Fibroblast of upper back skin (primary cell): ENCODE measurements at places on chromosomes 7 and 10.

- no peak for DNase-seq
These were observed 140.0 kb upstream of the PHYHIPL start for GRCh38 chr10:59036311-59037017.

DNA sequence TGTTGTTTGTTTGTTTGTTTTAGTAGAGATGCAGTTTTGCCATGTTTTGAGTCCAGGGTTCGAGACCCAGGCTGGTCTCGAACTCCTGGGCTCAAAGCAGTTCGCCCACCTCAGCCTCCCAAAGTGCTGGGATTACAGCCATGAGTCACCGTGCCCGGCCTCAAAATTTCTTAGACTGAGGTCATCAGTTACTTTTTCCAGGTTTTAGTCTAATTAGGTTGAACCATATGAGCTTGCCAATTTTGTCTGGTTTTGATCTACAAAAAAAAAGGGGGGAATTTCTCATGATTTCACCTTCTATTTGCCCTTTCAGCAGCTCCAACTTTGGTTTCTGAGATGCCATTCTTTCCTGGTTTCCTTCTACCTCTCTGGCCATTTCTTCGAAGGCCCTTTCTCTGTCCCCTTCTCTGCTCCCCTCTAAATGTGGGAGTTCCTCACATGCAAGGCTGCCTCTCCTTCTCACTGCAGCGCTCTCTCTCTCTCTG is 5.5 kb downstream of the CUEDC2 start:
- peak; percentile 38 for DNase-seq

DNA sequence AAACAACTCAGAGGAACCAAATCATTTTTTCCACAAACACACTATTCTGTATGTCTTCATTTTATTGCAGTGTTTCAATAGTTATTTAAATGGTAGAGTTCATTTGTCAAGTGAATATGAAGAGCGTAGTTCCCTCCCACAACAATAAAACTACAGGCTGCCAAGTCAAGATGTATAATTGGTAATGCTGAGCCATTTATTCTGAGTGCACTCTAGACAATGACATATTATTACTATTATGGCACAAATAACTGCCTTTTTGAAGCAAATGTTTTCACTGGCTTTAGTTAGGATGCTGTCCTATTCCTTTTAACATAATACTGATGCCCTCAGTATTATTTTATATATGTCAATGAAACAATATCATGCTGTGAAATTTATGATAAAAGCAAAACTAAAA is 102.7 kb upstream of the PCDH15 start:
- DNase-seq = no peak

DNA sequence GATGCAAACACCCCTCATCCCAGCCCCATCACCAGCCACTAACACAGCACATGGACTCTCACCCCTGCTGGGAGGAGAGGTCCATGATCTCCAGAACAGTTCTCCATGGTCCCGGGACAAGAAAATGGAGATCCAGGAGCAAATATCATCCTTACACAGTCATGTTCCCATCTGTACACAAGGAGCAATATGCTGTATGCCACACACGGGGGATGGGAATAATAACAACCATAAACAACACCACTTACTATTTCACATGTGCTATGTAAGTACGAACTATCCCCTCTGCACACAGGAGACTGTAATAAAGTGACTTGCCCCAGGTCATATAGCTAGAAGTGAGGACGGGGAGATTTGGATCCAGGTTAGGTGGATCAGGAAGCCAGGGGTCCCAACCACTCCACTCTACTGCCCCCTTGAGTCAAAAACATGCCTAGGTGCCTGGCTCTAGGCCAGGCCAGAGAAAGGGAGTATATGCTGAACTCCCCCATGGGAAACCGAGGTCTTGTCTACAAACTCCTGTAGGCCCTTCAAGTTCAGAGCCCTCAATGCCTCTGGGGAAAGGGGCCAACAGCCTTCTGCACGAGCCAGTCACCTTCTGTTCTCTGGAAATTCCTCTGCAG is 34.1 kb downstream of the LRRC20 start:
- DNase-seq = peak; percentile 26

DNA sequence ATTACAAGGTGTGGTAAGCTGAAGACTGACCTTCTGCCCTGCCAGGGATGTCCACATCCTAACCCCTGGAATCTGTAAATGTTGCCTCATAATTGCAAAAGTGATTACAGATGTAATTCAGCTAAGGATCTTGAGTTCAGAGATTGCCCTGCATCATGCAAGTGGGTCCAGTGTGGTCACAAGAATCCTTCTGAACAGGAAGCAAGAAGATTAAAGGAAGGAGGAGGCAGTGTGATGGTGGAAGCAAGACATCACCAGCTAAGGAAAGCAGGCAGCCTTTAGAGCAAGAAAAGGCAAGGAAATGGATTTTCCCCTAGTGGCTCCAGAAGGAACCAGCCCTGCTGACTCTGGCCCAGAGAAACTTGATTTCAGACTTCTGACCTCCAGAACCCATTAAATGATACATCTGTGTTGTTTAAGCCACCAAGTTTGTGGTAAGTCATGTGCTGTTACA is 78.1 kb downstream of the USP6NL start:
- DNase-seq = peak; percentile 36

GRCh38 chr7:154873500-154874121 is 129.3 kb downstream of the PAXIP1 start:
- no peak for DNase-seq

DNA sequence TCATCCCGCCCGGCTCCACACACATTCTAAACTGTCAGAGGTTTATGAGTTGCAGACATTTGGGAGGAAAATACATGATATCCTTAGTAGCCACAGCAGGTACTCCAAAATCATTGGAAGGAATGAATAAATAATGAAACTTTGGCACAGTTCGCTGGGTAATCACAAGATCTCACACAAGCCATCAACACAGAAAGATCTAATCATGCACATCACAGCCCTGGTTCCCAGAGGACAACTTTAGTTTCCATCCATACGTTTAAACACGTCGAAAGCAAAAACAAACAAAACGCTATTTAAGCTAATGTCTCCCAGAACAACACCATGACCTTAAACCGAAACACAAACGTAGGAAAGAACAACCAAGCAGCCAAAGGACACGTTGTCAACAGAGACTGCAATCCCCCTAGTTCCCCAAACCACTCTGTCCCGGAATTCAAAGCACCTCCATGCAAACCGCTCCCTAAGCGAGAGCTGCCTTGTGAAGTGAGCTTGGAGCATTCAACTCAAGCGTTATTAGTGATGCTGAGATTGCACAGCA is 12.3 kb downstream of the SVIL start:
- DNase-seq = no peak

GRCh38 chr7:136947347-136947746 is 78.9 kb downstream of the CHRM2 start:
- DNase-seq = peak; percentile 69

DNA sequence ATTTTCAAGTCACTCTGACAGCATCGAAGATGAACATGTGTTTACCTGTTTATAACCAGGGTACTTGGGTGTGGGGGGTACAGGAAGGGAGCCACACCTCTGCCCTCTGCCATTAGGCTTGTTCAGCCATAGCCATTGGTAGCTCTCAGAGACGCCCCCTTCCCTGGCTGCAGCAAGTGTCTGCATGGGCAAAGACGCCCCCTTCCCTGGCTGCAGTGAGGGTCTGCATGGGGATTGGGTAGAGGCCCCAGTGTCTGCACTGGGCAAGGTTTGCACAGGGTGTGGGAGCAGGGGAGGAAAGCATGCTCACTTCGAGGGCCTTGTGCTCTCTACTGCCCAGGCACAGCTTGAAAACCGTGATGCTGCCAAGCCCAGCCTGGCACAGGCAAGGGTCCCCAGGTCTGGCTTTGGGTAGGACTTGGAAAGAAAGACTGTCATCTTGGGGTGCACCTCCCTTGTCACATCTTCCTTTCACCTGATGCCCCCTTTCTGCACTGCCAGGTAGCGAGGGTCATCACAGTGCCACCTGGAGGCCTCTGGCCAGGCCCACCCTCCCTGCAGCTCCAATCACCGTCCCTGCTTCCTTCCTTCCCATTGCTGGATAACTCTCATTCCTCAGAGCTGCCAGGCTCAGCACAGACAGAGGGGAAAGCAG is 3.7 kb downstream of the TMEM225B start:
- no peak for DNase-seq
